CD8-positive, alpha-beta T cell (primary cell): ENCODE measurements at places on chromosomes 5 and 9. TPM values are rescaled to one million over a fixed set of nuclear protein-coding genes. Genes with fewer than 3 reads are reported as not detected.

PCDHB5 gene
- total RNA-seq, result not detected

FGD3 gene
- 99.3 TPM for total RNA-seq

KLF4 gene
- 5.4 TPM for total RNA-seq

EMB gene
- 145 TPM for total RNA-seq

GRAMD2B gene
- total RNA-seq, result 10.4 TPM

ENC1 gene
- 44.2 TPM for total RNA-seq
